Left ventricle myocardium superior (tissue), 1 donor: ENCODE measurements at places on chromosomes 12 and 14.

DNA sequence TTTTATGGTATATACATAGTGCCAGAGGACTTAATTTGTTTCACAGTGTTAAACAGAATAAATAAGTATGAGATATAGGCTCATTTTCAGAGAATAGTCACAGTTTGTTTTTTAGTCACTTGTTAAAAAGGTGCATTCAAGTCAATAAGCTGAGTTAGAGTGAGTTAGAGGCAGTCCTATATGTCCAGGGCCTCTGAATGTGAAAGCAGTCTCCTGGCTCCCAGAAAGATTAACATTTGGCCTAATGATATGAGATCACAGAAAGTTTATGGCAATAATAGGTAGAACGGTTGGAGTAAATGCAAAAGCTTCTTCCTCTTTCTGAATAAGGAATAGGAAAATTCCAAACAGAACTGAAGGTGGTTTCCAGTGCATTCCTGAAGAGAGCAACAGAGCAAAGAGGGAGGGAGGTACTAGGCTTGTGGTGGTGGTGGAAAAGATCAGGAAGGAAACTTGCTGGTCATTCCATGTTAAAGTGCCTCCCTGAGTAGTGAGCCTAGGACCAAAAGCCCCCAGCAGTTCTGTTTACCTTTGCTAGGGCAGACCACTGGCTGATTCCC is 54.4 kb downstream of the SLC38A4 start:
- DNase-seq = no peak

DNA sequence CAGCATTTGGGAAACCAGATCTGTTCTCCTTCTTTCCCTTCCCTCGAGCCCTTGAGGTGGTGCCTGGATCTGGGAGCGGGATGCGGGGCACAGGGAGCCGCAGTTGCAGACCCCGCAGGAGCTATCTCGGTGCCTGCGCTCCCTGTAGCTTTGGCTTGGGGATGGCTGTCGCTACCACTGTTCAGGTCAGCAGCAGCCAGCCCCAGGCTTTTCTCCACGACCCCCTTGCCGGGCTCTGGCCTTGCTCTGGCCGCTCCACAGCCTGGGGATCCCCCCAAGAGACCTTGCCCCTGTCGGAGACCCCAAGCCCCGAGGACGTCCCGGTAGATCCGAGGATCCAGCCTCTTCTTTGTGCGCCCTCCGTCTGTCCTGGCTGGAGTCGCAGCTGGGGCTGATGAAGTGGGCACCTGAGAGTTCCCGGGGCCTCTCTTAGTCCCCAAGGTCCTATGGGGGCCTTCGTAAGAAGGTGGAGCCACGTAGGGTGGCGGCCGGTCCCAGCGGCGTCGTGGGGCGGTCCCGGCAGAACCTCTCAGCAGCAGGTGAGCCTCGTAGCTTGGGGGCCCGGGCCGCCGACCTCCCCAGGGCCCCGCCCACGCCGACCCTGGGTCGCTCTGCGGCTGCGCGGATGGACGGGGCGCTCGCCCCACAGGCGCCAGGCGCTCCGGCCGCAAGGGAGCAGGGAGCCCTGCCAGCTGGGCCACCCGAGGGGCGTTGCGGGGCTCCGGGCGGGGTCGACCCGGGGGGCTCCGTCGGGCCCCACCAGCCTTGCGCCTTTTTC is 1.3 kb downstream of the DDN start:
- DNase-seq = peak; percentile 45

GRCh38 chr14:75340921-75341320 is 62.3 kb downstream of the FOS start:
- DNase-seq = peak; percentile 89

DNA sequence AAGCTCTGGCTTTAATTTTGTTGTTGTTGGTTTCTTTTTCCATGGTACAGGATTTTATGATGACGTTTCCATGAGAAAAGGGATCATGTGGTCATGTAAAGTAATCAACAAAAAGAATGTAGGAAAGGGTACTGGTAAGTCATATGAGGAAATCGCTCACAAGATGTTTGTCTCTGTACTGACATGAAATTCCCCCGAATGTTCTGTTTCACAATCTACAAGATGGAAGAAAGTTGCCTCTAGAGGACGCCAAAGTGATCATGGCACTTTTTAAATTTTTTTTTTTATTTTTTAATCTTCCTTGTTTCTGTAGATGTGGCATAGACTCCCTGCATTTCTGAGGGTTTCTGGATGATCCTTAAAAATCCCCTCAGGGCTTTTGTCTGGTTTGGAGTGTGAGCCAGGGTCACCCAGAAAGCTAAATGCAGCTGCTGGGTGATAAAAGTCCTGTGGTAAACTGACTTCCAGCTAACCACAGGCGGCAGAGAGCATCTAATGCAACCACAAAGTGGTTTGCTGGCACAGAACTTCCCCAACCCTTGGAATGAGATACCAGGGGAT is 393.5 kb downstream of the CCDC91 start:
- DNase-seq = no peak

GRCh38 chr12:12608557-12608957 is 3.1 kb upstream of the CREBL2 start:
- no peak for DNase-seq

GRCh38 chr14:94164685-94165431 is 9.3 kb upstream of the PPP4R4 start:
- no peak for DNase-seq
